ENCODE measurements at places on chromosomes 11 and 22.

- no peak for DNase-seq
These were observed 623 bp downstream of the NDUFS8 start for GRCh38 chr11:68031144-68031464.

DNA sequence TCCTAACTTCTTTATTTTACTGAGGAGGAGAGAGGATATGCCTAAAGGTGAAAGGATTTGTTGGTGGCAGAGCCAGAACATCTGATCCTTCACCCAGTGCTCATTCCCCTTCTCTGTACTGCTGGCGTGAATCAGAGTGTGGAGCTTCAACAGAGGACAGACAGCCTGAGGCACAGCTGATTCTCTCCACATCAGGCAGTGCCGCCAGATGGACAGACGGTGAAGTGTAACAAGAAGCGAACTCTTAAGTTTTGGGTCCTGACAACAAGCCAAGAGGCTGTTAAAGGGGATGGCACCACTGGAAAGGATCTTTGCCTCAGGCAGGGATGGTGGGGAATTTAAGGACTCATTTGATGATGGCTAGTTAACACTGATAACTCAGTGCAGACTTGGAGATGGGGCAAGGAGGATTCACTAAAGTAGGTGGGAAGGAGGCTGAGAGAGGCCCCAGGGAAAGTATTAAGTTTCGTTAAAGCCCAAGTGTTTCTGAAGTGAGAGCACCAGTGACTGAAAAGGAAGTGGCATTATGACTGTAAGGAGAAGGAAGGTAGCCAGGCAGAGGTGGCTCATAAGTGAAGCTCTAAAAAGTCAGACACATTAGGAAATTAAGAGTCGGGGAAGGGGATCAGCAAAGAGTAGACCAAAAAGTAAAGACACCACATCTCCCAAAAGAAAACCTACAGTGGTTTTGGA is 81.3 kb downstream of the CLPB start:
- no peak for DNase-seq

DNA sequence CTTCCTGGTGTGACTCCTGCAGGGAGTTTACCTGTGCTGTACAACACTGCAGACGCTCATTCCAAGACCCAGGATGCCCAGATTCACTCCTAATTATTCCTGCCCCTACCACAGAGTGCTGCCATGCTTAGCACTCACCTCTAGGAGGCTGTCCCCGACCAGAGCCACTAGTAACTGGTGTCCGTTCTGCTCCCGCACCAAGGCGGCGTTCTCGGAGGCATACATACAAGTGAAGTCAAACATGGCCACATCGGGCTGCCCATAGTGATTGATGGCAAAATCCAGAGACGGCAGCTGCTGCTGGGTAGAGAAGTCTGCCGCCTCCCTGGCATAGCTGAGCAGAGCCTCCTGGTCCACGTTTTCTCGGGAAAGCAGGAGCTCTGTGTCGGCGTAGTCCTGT is 122.3 kb upstream of the BID start:
- no peak for DNase-seq

- no peak for DNase-seq
These were observed 52.5 kb upstream of the CLDN5 start for GRCh38 chr22:19576460-19577421.

DNA sequence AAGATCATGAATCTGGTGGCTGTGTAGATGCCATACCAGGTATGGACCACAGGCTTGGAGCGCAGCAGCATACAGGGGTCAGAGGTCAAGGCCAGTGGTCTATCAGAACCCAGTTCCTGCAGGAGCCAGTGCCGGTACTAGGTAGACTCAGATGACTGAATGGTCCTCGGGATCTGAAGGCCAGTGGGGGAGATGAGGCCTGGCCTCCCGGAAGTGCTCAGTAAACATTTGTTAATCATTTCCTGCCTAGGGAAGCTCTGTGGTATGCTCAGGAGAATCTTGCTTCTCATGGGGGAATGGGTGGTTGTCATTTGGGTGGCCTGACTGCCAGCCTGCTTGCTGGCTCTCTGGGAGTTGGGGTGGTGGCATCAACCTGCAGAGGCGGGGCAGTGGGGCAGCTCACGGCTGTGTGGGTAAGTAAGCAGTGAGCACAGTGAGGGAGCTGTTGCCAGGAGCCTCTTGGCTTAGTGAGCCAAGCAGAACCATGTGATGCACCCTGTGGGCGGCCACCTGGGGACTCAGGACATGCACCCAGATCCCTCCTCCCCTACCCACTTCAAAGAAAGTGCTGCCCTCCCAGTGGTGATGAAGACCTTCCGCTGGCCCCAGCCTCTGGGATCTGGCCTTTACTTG is 33.0 kb downstream of the PTPRJ start:
- DNase-seq: no peak

GRCh38 chr11:85694385-85694980 is 8.5 kb upstream of the CCDC89 start:
- DNase-seq: no peak

- no peak for DNase-seq
These were observed 99.8 kb downstream of the FBXO7 start for GRCh38 chr22:32574411-32574810.

GRCh38 chr11:69535908-69536307 is 54.4 kb downstream of the LINC01488 start:
- no peak for DNase-seq

DNA sequence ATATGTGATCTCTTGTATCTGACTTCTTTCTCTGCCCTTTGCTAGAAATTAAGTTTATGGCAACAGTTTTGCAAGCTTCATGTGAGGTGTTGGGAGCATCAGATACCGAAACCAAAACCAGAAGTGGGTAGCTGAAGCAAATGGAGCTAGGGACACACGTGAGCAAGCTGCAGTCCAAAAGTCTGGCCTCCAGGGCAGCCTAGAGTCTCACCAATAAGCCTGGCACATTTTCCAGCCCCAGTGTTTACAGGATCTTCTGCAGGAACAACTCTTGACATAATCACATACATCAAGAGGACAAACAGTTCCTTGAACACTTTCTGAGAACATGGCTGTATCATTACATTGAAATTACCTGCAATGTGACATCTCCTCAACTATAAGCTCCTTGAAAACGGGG is 114.1 kb downstream of the LARGE1 start:
- no peak for DNase-seq

- DNase-seq: no peak
These were observed 439.0 kb upstream of the CCDC90B start for GRCh38 chr11:83725269-83725560.

DNA sequence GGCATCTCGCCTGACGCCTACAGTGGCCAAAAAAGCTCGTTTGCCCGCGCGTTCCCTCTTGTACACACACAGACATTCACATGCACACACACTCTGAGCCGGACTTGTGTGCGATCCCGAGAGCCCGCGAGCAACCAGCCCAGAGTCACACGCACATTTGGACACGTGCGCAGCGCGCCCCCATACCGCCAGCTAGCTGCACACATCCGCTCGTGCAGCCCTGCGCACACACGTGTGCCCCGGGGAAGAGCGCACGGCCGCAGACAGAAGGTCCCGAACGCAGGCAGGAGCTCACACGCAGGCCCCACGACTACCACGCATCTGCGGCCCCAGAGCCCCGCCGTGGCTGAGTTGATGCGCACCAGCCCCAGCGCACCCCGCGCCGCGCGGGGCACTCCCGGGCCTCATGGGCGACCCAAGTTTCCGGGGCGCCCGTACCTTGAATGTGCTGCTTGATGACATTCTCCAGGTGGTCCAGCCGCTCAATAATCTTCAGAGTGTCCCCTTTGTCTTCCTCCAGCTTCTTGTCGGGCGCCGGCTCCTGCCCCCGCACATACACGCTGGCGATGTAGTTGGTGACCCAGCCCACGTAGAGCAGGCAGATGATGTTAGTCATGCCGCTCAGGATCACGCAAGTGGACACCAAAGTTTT is 758 bp downstream of the GALNT18 start:
- DNase-seq: no peak

- no peak for DNase-seq
These were observed 71.2 kb downstream of the MYO7A start for GRCh38 chr11:77199137-77199745.

GRCh38 chr11:22730319-22730718 is 63.9 kb downstream of the GAS2 start:
- no peak for DNase-seq

DNA sequence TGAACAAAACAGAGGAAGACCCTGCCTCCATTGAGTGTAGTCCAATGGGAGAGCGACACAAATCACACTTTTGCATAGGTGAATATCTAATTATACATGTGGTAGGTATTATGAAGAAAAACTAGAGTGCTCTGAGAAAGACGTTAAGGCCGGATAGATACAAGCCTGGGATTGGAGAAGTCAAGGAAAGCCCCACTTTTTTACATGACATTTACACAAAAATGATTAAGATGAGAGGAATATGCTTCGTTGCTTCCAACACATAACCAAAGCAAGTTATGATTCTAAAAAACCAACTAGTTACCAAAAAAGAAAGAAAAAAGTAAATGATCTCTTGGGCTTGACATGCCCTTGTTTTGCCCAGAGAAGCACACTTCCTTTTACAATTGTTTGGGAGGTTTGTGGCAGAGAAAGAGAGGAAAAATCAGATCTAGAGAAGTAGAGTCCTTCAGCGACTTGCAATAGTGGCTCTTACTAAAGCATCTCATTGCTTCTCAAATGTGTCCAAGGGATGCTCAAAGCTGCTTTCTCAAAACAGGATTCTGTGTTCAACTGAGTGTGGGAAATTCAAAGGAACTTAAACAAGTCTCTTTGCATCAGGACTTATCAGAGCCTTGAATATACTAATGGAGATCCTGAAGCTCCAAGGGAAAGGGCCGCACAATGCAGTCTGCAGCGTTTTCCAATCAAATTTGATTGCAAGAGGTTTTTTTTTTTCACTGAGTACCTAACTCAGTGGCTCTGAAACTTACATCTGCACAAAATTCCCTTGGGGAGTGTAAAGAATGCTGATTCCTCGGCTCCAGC is 38.8 kb downstream of the FLI1 start:
- DNase-seq: no peak

- no peak for DNase-seq
These were observed 333.0 kb upstream of the DDI1 start for GRCh38 chr11:103703437-103703836.

DNA sequence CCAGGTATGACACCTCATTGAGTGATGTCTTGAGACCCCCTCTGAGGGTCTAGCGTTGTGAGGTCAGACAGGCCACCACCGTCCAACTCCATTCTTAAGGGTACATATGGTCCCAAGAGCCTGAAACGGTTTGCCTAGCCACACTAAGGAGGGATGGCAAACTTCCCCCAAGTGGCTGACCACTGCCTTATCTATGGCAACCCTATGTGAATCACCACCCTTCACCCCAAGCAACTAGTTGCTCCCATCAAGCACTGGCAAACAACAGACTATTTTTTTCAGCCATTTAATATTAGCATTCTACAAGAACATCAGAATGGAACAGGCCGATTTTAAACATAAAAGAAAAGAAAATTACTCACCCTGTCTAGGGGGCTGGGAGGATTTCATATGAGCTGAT is 22.8 kb downstream of the THOC5 start:
- no peak for DNase-seq

- no peak for DNase-seq
These were observed 40.0 kb upstream of the CREB3L1 start for GRCh38 chr11:46237248-46238077.
